ENCODE measurements at places on chromosomes 2 and 18.

DNA sequence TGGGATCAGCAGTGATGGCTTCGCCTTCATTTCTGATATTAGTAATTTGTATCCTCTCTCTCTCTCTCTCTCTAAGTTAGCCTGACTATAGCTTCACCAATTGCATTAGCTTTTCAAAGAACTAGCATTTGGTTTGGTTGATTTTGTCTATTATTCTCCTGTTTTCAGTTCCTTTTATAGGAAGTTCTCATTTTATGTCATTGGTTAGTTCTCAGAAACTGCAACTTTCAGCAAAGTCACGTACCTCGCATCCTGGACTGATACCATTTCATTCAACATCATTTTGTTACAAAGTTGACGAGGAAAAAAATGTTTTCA is 450.8 kb downstream of the EIPR1 start:
- no peak for DNase-seq

DNA sequence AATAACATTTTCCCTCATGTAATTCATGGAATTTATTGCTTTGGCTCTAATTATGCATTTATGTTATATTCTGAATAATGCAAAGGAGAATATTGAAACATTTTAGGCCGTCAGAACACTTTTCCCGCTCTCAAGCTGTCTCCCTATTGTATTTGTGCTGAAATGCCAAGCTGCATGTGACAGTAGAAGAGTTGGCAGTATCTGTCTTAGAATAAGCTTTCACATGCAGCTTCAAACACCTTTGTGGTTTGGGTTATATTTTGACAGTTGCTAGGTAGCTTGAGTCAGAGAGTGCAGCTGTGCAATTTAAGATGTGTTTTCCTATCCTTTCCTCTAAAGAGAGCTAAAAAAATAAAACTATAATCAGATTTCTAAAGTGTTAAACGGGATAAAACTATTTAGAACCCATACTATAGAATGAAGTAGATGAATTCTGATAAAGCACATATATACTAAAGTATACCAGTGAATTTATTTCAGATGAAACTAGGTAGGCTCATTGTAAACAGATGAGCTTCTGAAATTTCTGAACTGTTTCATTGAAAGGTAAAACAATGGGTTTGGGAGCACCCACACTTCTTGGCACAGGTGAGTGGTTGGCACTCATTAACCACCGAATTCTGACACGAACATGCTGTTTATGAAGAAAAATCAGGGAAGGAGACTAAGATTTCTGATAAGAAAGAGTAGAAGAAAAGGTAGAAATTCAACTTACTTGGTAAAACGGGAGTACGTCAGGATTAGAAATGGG is 43.4 kb downstream of the PLCL1 start:
- DNase-seq = no peak

DNA sequence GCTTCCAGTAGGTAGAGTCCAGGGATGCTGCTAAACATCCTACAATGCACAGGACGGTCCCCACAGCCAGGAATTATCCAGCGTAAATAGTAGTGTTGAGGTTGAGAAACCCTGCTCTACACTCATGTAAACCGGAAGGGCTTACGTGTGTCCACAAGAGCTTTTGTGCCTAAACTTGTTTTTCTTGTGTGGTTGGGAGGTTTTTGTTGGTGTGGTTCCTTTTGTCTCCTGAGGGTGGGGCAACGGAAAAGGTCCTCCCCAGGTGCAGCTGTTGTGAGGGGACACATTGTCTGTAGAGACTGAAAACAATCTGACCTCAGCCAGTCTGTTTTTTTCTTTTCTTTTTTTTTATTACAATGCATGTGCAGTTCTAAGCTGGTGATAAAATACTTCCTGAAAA is 72.7 kb upstream of the MGAT5 start:
- no peak for DNase-seq

- no peak for DNase-seq
These were observed 246.1 kb downstream of the FBXO15 start for GRCh38 chr18:73901566-73901965.

- no peak for DNase-seq
These were observed 43.5 kb downstream of the SPTBN1 start for GRCh38 chr2:54499661-54500060.

DNA sequence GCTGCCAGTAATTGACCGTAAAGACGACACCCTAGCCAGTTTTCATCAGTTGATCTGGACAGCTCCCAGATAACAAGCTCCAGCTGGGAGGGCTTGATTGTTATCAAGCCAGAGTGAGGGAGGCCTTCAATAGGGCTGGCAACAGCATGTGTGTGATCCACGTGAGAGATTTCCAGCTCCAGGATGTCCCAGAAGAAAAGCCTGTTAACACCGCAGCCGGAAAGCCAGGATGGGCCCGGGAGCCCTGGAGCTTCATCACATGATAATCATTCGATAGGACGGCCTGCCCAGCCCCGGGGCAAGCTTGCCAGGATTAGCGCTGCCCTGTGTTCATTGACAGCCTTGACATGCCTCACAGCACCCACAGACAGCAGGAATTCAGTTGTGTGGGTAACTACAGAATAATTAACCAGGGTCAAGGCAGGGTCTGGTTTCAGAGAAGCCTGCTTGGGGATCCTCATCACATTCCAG is 182.5 kb downstream of the C1D start:
- DNase-seq = no peak

GRCh38 chr2:55875434-55876135 is 48.0 kb downstream of the EFEMP1 start:
- DNase-seq = no peak

- no peak for DNase-seq
These were observed 11.3 kb upstream of the PXDN start for GRCh38 chr2:1755436-1756191.

GRCh38 chr18:58272779-58273435 is 228.9 kb downstream of the NEDD4L start:
- DNase-seq = no peak

DNA sequence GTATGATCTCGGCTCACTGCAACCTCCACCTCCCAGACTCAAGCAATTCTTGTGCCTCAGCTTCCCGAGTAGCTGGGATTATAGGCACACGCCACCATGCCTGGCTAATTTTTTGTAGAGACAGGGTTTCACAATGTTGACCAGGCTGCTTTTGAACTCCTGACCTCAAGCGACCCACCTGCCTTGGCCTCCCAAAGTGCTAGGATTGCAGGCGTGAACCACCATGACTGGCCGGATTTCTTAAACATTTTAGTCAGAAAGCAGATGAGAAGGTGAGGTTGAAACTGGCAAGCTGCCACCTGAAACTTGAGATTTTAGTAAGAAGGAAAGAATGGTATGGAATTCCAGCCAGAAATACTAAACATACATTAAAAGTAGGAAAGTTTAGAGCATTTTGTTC is 31.9 kb downstream of the KLHL23 start:
- DNase-seq = no peak

GRCh38 chr2:74043345-74044329 is 58.9 kb downstream of the TET3 start:
- DNase-seq = no peak
